Pancreas (tissue), 10 donors: ENCODE measurements at places on chromosomes 16 and 17.

DNA sequence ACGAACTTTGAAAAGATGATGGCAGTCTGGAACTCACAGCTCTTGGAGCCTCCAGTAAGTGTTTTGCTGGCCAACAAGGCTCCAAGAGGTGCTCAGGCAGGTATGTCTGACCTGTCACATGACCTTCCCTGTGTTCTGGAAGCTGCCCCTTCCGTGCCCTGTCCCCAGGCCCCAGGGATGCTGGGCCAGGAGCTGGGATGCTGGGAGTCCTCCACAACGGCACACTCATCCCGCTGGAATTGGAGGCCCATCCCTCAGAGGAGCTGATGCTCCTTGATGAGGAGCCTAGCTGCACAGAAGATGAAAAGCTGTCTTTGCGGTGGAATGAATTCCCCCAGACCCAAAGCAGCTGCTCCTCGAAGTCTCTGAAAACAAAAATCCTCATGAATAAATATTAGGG is 47.8 kb downstream of the HOXB1 start:
- peak; percentile 20 for DNase-seq

DNA sequence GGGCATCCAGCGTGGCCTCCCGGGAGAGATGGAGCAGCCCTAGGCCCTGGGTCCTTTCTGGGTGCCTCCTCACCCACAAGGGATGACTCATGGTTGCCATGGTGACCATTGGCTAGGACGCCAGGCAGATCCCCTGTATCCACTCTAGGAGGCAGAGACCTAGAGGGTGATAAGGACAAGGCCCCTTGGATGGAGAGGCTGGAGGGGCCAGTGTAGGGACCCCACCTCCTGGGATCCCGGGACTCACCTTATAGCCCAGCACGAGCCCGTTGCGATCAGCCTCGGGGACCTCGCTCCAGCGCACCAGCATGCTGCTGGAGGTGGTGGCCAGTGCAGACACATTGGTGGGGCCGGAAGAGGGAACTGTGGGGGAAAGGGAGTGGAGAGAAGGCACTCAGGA is 82.2 kb upstream of the CDC42EP4 start:
- DNase-seq = no peak

- no peak for DNase-seq
These were observed 19.4 kb upstream of the C16orf95 start for GRCh38 chr16:87336434-87337240.

GRCh38 chr16:74691093-74691855 is 9.4 kb downstream of the MLKL start:
- DNase-seq = no peak

DNA sequence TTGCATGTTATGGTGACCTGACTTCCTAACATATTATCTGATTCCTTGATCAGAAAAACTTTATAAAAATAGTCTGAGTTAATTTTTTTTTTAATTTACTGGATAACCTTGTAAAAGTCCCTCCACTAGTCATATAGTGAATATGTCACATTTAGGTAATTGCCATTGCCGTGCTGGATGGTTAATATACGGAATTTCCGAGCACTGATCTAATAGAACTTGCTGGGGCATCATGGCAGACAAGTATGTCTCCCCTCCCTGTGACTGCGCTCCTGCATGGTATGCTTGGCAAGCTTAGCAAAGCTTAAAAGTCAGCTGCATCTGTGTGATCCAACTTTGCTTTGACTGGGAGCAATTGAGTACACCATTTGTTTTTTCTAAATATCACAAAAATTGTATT is 239.4 kb upstream of the TBX2 start:
- DNase-seq = no peak

DNA sequence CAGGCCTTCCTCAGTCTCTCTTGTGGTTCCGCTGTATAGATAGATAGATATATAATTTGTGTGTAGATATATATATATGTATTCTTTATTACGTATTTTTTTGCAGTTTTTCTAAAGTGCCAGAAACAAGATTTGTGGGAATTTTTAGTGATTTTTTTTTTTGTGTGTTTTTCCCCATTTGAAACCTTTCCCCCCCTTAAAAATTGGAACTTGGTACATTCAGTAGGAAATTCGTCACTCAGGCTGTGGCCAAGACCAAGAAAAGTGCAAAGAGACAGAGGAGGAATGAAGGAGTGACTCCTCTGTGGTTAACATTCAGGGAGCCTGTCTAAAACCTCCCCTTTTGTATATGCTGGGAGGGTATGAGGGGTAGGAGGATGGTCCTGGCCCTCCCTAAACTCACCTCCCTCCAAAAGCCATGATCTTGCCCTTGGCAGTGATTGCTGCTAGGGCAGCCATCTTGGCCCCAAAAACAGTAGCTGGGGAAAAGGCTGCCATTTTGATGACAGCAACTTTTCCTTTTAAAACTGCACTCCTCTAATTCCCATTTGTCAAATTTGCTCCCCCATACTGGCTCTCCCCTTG is 15.2 kb downstream of the CHRNB1 start:
- no peak for DNase-seq
